EL (cell line): ENCODE measurements at places on chromosomes 7 and 10.

GRCh38 chr10:124346831-124347230, 71.9 kb downstream of the OAT start:
- no peak for DNase-seq

GRCh38 chr7:90271753-90272152, 26.8 kb downstream of the CFAP69 start:
- DNase-seq, result peak; percentile 70

GRCh38 chr10:21347043-21347784, 178.3 kb downstream of the SKIDA1 start:
- DNase-seq, result no peak

- no peak for DNase-seq
Measured at GRCh38 chr7:45401851-45402250, 172.3 kb upstream of the ADCY1 start.

- DNase-seq, result no peak
Measured at GRCh38 chr10:82282782-82283456, 407.9 kb downstream of the NRG3 start.

GRCh38 chr7:158976849-158977593, 120.7 kb downstream of the DYNC2I1 start:
- peak; percentile 75 for DNase-seq

DNA sequence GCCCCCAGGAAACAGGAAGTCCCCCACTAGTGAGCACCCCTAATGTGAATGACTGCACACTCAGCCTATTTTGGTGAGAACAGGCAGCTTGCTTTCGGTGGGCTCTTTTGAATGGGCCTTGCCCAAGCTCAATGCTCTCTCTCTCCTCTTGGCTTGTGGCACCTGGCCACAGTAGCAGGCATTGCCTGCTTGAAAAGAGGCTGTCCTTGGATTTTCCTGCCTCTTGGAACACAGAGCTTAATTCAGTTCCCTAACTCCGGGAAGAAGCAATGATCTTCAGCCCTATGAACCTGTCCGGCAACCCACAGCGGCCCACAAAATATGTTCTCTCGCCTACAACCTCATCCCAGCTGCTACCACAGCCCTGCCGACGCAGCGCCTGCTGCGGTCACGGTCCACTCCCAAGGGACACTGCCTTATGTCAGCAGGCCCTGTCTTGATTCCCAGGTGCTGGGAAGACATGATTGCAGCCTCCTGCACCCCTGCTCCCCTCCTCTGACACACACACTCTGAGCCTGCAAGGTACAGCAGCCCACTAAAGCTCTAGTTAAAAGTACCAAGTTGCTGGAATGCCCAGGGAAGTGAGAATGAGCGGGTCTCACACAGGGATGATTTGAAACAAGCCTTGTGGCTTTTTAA, 715.5 kb upstream of the GALNT17 start:
- no peak for DNase-seq

DNA sequence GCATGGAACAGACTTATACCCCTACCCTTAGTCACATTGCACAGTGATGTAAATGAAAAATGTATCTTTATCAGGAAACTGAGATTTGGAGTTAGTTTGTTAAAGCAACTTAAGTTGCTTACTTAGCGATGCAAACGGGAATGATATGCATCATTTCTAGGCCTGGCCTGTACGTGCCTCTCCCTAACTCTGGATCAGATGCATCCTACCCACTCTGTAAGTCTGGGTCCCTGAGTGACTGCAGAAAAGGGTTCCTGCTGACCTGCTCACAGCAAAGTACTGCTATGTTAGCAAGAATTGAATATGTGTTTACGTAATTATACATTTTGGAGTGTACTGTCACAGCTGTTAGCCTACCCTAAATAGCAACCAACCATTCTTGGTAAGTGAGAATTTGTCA, 30.7 kb upstream of the PRTFDC1 start:
- no peak for DNase-seq

- DNase-seq, result no peak
Measured at GRCh38 chr10:119309423-119309770, 102.0 kb downstream of the GRK5 start.

DNA sequence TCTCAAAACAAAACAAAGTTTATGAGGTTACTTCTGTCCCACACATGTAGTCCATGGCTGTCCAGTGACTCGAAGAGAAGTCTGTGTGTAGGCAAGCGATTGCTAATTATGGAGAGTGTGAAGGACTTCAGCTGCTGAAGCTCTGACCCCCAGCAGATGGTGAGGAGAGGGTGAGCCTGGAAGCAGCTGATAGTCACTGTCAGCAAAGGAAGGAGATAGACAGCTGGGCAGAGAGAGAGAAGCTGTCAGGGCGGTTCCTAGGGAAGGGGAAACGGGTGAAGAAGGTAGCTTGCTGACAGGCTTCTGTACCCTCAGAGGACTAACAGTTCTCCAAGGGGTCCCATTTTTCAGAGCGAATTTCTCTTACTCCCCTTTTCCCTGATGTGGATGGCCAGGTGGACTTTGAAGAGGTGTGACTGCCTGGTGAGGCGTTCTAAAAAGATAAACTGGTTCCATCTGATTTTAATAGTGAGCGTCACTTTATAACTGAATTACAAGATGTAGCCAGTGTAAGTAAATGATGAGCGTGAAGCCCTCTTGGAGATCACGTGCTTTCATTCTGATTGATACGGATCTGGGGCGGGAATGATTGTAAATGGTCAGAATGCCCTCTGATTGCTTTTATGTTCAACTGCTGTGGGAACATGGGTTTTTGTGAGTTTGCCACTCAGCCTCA, 12.1 kb downstream of the ZSCAN21 start:
- no peak for DNase-seq

- DNase-seq, result no peak
Measured at GRCh38 chr10:60082744-60083344, 176.5 kb upstream of the CCDC6 start.

- DNase-seq, result no peak
Measured at GRCh38 chr7:106752367-106752766, 91.4 kb upstream of the CCDC71L start.

- DNase-seq, result no peak
Measured at GRCh38 chr7:2978408-2978807, 65.3 kb downstream of the CARD11 start.

DNA sequence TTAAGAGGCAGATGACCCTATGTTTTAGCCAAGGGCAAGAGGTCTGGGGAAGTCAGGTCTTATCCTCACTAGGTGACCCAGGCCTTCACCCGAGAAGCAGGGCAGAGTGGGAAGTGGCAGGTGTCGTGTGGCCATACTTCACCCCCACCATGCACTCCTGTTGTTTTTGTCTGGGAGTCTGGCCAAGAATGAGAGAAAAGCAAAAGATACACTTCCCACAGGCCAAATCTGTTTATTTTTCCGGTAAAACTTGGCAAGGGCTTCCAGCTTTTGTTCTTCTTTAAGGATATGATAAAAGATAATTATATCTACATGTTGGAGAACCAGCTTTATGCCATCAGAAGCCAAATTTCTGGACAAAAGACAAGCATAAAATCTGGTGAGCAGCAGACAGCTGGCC, 137.4 kb upstream of the CDC14C start:
- no peak for DNase-seq

DNA sequence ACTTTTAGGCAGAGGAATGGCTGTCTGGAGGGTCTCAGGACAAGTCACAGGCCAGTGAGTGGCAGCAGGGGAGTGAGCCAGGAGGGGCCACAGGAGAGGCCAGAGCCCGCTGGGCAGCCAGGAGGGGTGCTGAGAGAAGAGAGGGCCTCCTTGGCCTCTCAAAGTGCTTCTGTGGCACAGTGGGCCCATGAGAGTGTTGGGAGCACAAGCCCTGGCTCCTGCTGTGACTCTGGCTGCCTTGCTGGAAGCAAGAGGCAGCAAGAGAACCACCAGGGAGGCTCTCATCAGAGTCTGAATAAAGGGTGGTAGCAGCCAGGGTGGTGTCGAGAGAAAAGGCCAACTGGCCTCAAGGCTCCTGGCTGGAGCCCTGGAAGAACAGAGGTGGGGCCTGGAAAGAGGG, 91.1 kb downstream of the VOPP1 start:
- no peak for DNase-seq

GRCh38 chr10:82737549-82737948, 862.6 kb downstream of the NRG3 start:
- DNase-seq, result no peak

GRCh38 chr7:129205987-129206785, 17.8 kb downstream of the SMO start:
- DNase-seq, result no peak

DNA sequence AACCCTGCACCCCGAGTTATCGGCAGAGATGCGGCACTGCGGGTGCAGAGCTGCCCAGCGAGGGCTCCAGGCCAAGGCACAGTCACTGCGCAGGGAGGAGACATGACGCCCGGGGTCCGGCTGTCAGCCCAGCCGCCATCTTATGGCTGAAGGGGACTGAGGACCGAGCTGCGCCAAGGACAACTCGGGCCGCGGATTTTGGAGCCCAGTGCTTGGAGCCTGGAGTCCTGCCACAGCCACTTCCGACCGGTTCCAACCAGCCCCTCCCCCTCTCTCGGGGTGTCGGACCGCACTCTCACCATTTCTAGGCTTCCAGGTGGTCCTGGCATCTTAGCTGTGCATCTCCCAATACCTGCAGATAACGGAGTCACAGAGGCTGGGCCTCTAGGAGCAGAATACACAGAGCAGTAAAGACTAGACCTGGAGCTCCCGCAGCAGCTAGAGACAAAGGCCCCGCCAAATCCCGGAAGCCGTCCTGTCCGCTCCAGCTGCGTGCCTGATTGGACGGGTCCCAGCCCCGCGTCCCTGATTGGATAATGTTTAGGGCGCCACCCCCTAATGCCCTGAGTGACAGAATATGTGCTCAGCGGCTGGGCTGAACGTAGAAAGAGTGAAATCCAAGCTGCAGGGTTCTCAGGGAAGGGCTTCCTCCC, at the start of gene ZNF680:
Gene ZNF680 (minus strand): TSS at position 446 of the 653 bp plus-strand sequence. CDS start 117 bp downstream, at position 329.
- DNase-seq, result peak; percentile 95

- peak; percentile 32 for DNase-seq
Measured at GRCh38 chr7:91835826-91836368, 44.6 kb downstream of the MTERF1 start.

DNA sequence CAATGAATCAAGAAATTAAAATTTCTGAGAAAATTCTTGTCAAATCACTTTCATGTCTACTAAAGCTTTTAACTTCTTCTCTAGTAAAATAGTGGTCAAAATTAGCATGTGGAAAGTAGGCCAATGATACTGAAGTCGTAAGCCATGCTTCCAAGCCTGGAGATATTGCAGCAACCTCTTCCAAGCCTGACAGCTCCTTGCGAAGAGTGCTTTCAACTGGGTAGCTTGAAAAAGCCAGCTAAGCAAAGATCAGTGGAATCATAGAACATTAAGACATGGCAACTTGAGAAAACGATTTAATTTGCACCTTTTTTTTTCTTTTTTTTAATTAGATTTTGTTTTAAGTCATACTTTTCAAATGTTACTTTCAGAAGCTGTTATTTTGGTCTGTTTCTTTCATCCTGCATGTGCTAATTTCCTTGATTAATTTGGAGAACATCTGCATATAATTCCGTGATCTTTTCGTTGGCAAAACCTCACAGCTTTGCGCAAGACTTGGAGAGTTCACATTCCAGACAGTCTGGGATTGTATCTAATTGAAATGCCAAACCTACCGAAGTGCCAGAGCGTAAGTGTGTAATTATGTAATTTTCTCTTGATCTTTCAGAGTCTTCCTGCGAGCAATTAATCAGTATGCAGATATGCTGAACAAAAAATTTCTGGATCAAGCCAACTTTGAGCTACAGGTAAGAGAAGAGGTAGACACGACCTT, 142.2 kb upstream of the INSYN2A start:
- no peak for DNase-seq

GRCh38 chr10:97532935-97533671, 34.4 kb downstream of the UBTD1 start:
- peak; percentile 57 for DNase-seq

GRCh38 chr10:59580026-59580863, 129.4 kb downstream of the SLC16A9 start:
- DNase-seq, result peak; percentile 3

DNA sequence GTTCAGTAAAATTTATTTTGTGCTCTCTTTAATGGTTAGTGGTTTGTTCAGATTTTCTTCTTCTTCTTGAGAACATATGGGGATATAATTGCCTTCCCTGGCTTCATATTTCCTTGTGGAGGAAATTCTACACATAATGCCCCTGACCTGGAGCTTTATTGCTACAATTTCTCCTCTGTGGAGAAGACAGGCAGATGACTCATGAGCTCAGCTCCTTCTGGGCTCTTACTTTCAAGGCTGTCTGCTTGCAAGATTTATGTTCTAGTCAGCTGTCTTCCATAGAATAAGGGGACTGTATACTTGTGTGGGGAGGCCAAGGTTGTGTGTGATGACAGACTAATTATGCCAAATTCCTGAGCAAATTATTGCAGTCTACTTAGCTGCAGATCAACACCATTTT, 1.6 kb downstream of the LRRD1 start:
- peak; percentile 41 for DNase-seq

- DNase-seq, result no peak
Measured at GRCh38 chr7:80216996-80217842, 82.6 kb downstream of the GNAI1 start.

DNA sequence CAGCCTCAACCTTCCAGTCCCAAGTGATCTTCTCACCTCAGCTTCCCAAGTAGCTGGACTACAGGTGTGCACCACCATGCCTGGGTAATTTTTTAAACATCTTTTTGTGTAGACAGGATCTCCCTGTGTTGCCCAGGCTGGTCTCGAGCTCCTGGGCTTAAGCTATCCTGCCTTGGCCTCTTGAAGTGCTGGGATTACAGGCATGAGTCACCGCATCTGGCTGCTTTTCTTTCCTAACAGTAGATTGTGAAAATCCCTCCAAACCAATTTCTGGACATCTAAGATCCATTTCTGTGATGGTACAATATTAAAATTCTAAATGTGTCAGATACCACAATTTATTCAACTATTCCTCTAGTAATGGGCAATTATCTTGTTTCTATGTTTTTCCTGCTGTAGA, 38.7 kb downstream of the RAB18 start:
- peak; percentile 55 for DNase-seq

DNA sequence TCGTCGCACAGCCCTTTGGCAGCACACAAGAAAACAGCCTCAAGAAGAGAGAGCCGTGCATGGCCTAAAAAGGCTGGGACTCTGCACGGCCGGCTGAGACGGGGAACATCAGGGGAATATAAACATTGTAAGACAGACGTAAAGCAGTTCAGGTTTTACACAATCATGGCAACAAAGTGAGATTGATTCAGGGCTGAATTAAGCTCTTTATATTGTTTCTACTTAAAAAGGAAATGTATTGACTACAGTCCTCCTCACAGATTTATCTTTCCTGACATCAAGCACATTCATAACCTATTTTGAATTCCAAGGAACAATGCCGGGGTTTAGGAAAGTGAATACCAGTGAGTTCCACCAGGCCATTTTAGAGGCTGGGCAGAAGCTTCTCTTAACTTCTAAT, 25.2 kb downstream of the SORBS1 start:
- DNase-seq, result no peak

GRCh38 chr10:80536361-80536835, 1.3 kb upstream of the SH2D4B start:
- no peak for DNase-seq
